Left cardiac atrium (tissue), 4 donors: ENCODE measurements at places on chromosomes 1 and 21.

- DNase-seq, result no peak
Measured at GRCh38 chr1:41578712-41579335, 94.3 kb upstream of the EDN2 start.

- no peak for DNase-seq
Measured at GRCh38 chr1:58804853-58805565, 21.2 kb upstream of the JUN start.

GRCh38 chr1:60073605-60074278 is at the start of gene C1orf87:
TSS of gene C1orf87 (minus strand) at chr1:60073770. CDS start at chr1:60072643, 1,127 bp downstream.
- DNase-seq, result no peak

DNA sequence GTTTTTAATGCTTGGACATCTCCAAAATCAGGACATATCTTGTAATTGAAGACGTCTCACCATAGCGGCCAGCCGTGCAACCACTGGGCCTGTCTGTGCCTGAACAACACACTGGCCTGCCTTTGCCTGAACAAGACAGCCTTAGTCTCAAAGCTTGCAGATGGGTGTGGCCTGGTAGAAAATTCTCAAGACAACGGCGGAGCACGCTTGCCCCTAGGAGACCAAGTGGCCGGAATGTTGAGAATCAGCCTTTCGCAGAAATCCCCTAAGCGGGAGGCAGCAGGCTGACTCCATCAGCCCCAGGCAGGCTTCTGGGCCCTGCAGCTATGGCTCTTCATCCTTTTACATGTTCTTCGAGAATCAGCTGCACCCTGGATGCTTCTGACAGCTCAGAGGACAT is 98.0 kb upstream of the C1orf174 start:
- no peak for DNase-seq

DNA sequence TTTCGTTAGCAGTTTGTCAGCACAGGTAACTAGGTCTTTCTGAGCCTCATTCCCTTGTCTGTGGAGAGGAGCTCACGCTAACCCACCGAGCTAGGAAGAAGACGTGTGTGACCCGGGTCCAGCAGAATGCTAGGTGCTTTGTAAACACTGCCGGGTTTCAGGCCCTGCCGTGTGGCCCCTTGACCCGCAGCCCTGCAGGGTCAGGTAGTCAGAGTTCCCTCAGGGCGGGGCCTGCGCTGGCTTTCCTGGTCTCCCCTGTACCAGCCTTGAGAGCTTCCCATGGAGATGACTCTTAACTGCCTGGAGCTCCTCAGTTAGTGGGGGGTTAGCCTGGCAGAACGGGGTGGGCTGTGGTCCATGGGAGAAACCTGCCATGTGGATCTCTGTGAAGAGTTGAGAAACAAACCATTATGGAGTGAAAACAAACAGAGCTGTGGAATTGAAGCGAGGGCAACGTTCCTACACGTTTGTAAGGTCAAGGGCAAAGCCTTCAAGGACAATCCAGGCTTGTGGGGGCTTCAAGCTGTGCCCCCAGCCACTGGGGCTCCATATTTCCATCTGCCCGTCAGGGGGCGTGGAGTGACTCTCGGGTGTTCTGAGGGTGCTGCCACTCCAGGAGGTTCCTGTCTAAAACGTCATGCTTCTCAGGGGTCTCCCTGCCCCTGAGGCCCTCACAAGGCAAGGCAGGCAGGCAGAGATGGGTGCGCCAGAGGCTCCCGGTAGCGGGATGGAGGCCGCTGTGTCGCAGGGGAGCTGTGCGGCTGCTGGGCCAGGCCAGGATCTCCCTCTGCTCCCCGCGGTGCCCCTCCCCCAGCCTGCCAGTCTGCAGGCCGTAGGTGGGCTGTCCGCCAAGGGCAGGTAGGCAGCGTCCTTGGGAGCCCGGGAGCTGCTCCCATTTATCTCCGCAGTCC is 23.8 kb downstream of the LHX4 start:
- no peak for DNase-seq

DNA sequence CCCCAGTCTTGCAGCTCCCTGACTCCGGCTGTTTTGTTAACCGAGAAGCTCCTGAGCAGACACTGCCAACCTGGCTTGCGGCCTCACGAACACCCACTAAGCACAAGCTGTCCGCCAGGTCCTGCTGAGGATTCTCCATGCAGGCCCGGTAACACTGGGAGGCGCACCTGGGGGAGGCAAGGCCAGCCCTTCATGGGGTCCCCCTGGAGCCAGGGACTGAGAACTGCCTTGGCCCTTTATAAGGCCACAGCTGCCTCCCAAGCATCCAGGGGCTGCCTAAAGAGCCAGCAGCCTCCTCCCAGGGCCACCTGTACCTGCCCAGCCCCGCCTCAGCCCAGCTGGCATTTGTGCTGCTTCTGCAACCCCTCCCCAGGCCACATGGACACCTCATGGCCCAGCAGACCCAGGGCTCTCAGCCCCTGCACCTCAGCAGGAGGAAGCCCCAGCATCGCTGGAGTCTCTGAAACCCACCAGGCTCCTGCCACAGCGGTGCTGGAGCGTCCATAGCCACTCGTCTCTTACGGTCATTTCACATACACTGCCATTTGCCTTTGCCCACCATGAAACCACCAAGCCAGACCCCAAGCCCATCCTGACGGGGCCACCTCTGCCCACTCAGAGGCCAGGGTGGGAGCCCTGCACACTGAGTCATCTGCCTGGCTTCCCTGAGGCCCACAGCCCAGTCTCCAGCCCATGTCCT is 82.5 kb downstream of the NPHP4 start:
- no peak for DNase-seq

DNA sequence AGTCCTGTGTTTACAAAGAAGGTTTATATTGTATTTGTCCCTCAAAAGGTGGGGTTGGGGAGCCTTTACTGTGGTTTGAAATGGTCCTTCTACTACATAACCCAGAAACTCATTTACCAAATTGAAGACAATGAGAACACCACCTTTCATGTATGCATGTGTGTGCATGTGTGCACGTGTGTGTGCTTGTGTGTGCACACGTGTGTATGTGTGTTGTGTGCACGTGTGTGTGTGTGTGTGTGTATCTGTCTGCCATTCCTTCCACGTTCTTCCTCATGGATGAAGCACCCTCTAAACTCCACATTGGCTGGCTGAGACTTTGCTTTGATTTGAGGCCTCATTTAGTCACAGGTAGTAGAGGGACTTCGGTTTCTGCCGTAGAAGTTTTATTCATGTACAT is 138.2 kb downstream of the EDEM3 start:
- DNase-seq, result no peak

DNA sequence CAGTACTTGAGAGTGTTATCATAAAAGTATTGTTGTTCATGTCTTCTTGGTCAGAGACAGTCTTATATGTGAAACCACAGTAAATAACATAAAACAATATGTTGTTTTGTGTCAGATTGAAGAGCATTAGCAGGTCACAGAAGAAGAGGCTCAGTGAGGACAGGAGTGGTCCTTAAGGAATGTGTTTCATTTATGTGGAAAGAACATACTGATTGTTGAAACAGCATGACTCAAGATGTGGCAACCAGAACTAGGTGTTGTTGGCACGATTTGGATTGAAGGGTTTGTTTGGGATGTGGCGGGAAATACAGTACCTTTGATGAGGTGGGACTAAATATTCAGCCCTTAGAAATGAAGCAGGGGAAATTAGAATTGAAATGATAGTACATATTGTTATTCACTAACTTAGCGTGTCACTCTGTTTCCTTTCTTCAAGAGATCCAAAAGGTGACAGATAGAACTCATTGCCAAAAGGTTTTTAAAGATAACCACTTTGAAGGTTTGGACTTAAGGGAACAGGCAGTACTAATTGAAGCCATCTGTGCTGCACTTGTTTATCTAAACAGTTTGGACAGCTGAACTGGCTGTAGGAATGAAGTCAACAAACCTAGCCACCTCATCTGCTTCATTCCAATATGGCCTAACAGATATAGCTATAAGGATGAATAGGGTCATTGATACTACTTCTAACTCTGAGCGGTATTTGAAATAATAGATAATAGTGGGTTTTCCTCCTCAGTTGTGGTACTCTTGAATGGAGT is 14.4 kb downstream of the RALGPS2 start:
- no peak for DNase-seq

DNA sequence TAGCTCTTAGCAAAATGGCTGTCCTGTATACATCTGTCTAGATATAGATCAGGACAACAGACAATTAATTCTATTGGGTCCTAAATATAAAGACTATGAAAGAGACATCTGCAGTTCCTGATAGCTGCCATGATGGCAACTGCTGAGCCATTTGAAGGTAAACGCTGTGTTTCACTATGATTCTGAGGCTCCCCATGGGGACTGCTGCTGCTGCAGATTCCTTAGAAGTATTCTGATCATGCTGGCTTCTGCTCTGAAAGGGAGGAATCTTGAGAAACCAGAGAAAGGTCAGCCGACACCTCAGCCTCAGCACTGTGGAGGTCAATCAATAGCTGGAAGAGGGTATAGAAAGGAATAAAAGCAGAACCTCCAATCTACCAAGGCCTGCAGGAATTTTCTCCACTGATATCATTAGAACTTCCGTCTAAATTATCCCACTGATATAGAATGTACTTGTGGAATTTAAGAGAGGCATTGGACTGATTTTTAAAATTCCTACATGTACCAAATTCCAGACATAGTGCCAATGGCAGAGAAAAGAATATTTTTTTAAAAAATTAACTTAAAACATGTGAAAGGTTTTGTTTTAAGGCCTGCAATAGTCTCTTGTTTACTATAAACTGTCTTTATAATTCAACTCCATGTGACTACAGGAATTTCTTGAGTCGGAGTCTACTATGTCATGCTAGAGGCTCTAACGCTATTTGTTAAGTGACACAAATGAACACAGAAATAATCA is 53.2 kb downstream of the DDAH1 start:
- DNase-seq, result no peak

GRCh38 chr1:158310623-158311022 is 20.7 kb downstream of the CD1B start:
- no peak for DNase-seq

GRCh38 chr1:53549287-53549686 is 90.1 kb downstream of the DMRTB1 start:
- DNase-seq, result no peak

DNA sequence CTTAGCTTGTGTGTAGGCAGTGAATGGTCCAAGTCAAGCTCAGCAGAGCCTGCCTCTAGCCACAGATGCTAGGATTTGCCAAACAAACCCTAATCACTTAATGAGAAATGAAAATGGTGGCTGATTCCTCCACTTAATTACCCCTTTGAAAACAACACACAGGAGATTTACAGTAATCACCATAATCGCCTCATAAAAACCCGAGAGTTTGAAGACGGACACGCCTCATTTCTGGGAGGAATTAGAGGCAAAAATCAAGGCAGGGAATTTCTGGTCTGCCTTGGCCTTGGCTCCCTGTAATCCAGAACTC is 16.3 kb upstream of the FOXE3 start:
- no peak for DNase-seq

GRCh38 chr1:117860896-117861610 is 68.4 kb downstream of the GDAP2 start:
- DNase-seq, result no peak

- DNase-seq, result peak; percentile 21
Measured at GRCh38 chr21:45439901-45440461, 35.0 kb downstream of the COL18A1 start.

- no peak for DNase-seq
Measured at GRCh38 chr1:247111259-247111699, 7.1 kb upstream of the ZNF669 start.

- DNase-seq, result no peak
Measured at GRCh38 chr1:39663559-39663958, 8.3 kb downstream of the NT5C1A start.
